Mammary epithelial cell (primary cell): ENCODE measurements at places on chromosomes 12 and 14.

GRCh38 chr14:75609606-75610475, 31.4 kb downstream of the FLVCR2 start:
- no peak for DNase-seq

DNA sequence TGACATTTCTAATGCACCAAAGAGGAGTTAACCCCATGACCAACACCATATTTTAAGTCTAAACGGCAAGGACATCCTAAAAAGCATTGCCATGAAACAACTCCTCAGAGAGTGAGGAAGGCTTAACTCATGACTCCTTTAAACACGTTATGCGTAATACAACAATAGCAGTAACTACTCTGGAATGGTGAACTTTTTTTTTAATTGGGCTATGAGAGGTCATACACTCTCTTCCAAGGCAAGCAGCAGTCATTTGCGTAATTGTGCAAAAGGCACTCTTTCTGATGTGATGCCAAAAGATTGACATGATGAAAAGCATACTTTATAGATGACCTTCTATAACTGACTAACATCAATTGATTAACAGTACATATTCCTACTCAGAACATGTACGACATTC, 39.4 kb downstream of the RHOJ start:
- no peak for DNase-seq

- DNase-seq = no peak
Observed at GRCh38 chr14:103526247-103526913, 2.6 kb upstream of the TRMT61A start.

DNA sequence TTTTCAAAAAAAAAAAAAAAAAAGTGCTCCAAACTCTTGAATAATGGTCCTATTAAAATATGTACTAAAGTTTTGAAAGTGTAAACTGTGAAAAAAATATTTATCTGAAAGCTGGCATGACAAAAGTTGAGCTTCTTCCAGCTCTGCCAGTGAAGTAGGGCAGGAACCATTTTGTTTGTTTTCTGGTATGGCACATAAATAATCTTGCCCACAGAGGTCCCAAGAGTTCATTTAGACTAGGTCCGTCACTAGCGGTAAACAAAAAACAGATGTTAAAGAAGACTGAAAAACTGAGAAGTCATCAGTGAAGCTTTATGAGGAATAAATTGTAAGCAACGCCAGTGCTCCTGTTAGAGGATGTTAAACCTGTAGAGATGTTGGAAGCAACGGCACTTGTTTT, 7.0 kb downstream of the ERP27 start:
- no peak for DNase-seq

GRCh38 chr12:56713345-56713744, 11.8 kb downstream of the NACA start:
- no peak for DNase-seq

- DNase-seq = no peak
Observed at GRCh38 chr14:84006643-84007155, 1523.2 kb upstream of the FLRT2 start.

- DNase-seq = no peak
Observed at GRCh38 chr14:40119321-40119720, 687.1 kb upstream of the FBXO33 start.

- no peak for DNase-seq
Observed at GRCh38 chr12:59298296-59298695, 297.5 kb upstream of the SLC16A7 start.

GRCh38 chr12:94689002-94689645, 38.8 kb upstream of the TMCC3 start:
- peak; percentile 38 for DNase-seq

GRCh38 chr12:64826234-64826633, 1.8 kb downstream of the TBC1D30 start:
- DNase-seq = peak; percentile 34

DNA sequence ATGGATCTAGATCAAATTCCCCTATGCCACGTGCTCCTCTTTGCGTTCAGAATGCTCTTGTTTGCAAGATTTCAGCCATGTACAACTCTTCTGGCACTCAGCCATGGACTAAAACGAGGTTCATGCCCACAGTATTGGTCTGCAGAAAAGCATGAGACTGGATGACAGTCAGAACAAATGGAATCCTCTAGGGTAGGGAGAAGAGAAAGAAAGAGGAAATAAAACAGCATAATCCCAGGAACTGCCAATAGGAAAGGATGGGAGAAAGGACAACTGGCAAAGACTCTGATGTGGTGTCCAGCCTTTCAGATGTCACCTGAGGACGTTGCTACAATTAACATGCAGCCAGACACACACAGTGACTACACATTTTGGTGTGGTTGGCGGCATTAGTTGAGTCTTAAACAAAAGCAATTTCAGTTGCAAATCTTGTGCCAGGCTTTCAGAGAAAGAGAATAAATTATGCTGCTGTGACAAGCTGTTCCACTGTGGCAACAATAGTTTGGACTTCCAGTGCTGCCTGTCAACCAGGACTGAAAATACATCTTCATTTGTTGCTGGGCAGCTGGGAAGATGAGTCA, 338.0 kb downstream of the RGS6 start:
- DNase-seq = no peak

- no peak for DNase-seq
Observed at GRCh38 chr14:105999361-106000028, 473.1 kb downstream of the TMEM121 start.

DNA sequence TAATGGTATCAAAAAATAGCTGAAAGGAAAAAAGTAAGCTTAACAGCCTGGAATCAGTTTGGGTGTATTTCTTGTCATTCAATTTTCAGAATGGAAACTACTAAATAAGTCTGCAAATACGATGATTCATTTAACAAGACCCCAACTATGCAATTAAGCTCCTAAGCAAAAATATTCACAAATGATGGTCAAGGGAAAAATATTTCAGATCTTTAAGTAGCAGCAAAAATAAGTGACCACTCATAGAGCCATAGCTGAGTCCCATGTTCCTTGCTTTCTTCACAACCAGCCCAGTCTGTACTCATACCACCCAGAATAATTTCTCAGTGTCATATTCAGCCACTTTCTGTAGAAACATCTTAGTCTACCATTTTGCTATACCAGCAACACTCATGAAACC, 185.4 kb downstream of the PPM1H start:
- no peak for DNase-seq

GRCh38 chr12:105933671-105934665, 204.8 kb downstream of the NUAK1 start:
- DNase-seq = peak; percentile 95

GRCh38 chr12:130280231-130280630, 57.5 kb upstream of the PIWIL1 start:
- no peak for DNase-seq
